ENCODE measurements at places on chromosomes 3 and 15.

GRCh38 chr3:72336821-72337479 lies 511.3 kb downstream of the SHQ1 start:
- peak; percentile 80 for DNase-seq

GRCh38 chr3:24220859-24221657 lies 273.6 kb downstream of the THRB start:
- DNase-seq: peak; percentile 98

GRCh38 chr3:167780214-167780883 lies 44.8 kb downstream of the SERPINI1 start:
- no peak for DNase-seq

GRCh38 chr15:60889491-60889890 lies 339.6 kb downstream of the RORA start:
- DNase-seq: no peak

GRCh38 chr15:87712211-87712610 lies 544.3 kb downstream of the NTRK3 start:
- DNase-seq: no peak

GRCh38 chr3:134829721-134830120 lies 34.7 kb downstream of the EPHB1 start:
- DNase-seq: no peak

DNA sequence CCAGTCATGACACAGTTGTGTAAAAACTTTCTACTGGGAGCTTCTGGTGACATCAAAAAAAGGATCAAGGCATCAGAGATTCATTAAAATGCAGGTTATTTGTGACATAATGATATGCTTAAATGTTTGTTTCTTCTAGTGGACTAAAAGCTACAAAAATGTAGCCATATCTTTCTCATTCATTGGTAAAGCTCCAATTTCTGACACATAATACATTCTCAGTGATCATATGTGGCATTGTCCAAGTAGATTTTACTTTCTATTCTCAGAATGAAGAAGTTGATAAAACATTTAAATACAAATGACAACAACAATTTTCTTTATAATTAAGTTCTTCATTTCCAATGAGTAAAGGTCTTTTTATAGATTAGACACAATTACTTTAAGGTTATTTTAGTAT lies 71.0 kb upstream of the ARHGEF26 start:
- no peak for DNase-seq

DNA sequence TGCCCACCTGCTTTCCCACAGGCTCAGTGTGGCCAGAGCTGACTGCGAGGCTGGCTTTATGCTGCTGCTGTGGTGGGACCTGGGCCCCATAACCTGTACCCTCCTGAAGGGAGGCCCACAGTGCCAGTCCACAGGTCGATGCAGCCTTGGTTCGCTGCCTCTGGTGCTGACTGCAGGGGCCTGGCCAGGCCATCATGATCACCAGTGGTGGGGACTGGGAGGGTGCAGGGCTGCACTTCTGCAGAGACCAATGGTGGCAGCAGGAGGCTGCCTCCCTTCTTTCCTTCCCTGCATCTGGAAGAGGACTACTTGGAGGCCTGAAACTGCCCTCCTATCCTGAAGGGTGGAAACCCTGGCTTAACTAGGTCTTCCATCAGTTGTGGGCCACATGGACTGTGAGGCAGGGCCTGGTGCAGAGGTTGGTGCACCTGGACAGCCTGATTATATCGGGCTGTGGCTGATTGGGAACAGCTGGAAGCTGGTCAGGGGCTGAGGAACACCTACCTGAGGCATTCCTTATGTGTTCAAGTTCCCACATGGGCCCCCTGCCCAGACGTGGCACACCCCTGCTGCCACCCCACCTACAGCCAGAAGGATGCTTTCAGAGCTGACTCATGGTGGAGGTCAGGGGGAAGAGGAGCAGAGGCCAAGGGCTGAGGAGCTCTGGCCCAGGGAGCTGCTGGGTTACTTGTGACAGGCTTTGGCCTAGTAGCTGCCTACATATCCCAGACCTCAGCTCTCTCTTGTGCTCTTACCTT lies 29.8 kb downstream of the POMGNT2 start:
- DNase-seq: no peak

- DNase-seq: peak; percentile 41
These were observed 51.3 kb upstream of the KPNA4 start for GRCh38 chr3:160616716-160617115.

DNA sequence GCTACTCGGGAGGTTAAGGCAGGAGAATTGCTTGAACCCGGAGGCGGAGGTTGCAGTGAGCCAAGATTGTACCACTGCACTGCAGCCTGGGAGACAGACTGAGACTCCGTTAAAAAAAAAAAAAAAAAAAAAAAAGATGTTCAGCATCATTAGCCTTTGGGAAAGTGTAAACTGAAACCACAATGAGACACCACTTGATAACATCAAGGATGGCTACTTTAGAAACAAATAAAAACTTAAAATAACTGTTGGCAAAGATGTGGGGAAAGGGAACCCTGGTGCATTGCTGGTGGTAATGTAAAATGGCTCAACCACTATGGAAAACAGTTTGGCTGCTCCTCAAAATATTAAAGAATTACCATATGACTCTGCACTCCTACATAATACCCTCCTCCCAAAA lies 1.9 kb downstream of the LEO1 start:
- DNase-seq: peak; percentile 34

DNA sequence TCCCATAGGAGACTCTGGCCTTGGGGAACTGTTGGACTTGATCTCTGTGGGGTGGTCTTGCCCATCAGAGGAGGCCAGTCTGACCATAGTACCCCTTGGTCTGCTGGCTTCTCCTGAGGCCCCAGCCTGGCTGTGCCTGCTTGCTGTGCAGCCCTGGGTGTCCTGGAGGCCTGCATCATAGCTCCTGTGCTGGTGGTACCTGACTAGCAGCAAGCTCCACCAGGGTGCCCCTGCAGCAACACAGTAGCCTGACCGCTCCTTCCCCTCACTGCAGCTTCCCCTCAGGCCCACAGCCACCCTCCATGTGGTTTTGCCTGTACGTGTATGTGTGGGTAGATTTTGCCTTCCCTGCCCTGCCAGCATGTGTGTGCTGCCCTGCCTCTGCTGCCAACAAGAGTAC lies 85.6 kb upstream of the TTC14 start:
- no peak for DNase-seq

DNA sequence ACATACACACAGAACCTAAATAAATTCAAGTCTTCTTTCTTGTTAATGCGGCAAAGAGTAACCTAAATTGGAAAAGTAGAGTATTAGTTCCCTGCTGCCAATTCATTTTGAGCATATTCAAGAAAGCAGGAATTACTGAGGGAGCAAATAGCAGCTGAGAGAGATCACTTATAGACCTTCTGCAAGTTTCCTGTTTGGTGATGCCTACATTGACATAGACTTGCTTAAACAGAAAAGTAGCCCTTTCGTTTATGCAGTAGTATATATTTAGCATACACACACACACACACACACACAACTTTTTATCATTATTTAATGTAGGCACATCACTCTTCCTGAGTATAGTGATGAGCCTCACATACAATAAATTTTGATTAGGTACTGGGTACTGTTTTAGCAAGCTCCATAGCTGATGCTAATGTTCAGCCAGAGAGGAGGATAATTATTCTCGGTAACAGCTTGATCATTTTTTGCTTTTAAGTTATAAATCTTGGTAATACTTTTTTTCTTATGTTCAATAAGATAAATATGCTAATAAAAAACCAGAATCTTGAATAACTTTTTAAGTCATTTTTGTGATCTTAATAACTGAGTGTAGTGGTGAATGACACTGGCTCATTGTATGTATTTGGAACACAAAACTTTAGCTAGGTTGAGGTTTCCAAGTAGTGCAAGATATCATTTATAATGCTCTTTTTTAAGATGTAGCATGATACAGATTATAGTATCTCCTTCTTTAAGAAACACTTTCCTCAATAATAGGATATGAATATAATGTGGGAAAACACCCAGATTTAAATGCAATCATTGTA lies 174.7 kb downstream of the MBNL1 start:
- DNase-seq: peak; percentile 22

DNA sequence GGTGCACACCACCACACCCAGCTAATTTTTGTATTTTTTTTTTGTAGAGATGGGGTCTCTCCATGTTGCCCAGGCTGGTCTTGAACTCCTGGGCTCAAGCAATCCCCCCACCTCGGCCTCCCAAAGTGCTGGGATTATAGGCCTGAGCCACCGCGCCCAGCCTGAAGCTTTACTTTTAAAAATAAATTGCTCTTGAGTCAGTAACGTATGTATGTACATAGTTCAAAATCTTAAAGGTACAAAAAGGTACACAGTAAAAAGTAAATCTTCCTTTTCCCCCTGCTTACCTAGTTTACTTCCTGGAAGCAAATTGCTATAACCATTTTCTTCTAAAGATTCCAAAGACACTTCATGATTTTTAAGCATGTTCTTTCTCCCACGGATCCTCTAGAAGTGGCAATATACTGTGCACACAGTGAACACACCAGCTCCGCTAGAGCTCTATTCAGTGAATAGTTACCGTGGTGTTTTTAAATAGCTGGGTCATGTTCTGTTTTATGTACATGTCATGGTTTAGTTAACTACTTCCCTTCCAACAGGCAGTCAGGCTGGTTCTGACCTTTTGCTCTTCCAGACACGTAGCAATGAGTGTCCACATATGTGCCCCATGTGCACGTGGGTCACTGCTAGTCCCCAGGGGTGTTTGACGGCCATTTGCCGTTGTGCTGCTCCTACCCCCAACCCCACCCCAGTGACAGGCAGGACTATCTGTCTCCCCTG lies 82.1 kb downstream of the EEFSEC start:
- no peak for DNase-seq

GRCh38 chr3:172155897-172156585 lies 116.7 kb downstream of the FNDC3B start:
- no peak for DNase-seq

- no peak for DNase-seq
These were observed 16.6 kb downstream of the ANKRD28 start for GRCh38 chr3:15781131-15781530.

GRCh38 chr3:25973122-25973521 lies 183.2 kb downstream of the OXSM start:
- no peak for DNase-seq

- no peak for DNase-seq
These were observed 11.3 kb upstream of the TMOD3 start for GRCh38 chr15:51818150-51818549.

DNA sequence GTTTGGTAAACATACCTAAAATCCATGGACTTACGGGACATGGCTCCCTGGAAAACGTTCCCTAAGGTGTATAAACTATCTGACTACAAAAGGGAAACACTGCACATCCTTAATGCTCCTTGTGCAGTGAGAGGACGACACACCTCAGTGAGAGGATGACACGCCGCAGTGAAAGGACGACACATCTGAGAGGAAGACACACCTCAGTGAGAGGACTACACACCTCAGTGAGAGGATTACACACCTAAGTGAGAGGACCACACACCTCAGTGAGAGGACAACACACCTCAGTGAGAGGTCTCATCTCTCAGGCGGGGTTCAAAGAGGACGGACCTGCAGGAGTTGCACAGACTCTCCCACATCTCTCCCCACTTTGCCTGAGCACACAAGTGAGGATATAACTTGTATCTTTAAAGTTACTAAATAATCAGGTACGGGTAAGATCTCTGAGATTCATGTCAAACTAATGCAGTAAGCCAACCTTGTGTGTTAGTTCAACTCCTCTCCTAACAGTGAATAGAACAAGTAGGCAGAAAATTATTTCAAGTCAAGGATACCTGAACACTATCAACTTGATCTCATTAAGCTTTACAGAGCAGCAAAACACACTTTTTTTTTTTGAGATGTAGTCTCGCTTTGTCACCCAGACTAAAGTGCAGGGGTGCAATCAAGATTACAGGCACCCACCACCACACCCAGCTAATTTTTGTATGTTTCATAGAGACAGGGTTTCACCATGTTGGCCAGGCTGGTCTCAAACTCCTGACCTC lies 32.1 kb downstream of the HERC2 start:
- no peak for DNase-seq

- DNase-seq: no peak
These were observed 51.4 kb downstream of the HSPBAP1 start for GRCh38 chr3:122742234-122742633.

GRCh38 chr3:48655063-48655462 lies 7.6 kb downstream of the CELSR3 start:
- no peak for DNase-seq

- DNase-seq: peak; percentile 46
These were observed 147.1 kb downstream of the PGPEP1L start for GRCh38 chr15:98860281-98861041.

GRCh38 chr3:169759256-169759655 lies 5.6 kb downstream of the TERC start:
- DNase-seq: peak; percentile 84

GRCh38 chr3:4687167-4687566 lies 194.0 kb downstream of the ITPR1 start:
- DNase-seq: peak; percentile 79

DNA sequence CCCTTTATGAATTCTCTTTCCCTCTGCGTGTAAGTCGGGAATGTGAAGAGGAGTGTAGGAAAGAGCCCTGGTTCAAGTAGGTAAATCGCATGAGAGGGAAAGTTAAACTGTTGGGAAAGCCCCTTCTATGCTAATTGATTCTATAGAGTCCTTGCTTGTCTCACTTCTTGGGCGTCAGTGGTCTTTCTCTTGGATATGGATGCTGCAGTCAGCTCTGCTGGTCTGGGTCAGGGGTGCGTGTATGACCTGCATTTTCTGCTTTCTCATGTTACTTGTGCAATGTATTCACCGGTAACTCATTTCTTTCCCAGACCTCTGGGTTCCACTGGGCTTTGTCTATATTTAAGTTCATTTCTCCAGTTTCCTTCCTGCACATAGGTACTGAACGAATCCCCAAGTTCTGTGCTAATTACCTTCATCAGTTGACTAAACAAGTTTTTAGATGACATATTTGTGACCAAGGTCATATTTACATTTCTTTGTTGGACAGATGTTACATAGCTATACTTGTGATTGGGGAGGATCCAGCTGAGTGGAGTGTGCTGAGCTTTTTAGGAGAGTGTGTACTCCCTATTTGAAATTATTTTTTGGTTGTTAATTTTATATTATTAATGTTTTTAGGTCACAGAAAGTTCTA lies 1.4 kb downstream of the SETD5 start:
- DNase-seq: peak; percentile 75

- DNase-seq: peak; percentile 64
These were observed 2.6 kb upstream of the C15orf62 start for GRCh38 chr15:40766906-40767837.

- DNase-seq: peak; percentile 59
These were observed 67.7 kb downstream of the RARB start for GRCh38 chr3:25495726-25496253.

Data from iris pigment epithelial cell (primary cell).